HepG2 (cell line): ENCODE measurements at places on chromosomes 16 and 17.

- DNase-seq: peak; percentile 52
- H3K27ac ChIP-seq: peak overlapping the region; percentile 67
- no peaks in the 10 kb centered on the region for H3K36me3 ChIP-seq
- H3K27me3 ChIP-seq: no peaks in the 10 kb centered on the region; the same call in 2 of the 3 replicates
- H3K4me3 ChIP-seq: peak overlapping the region; percentile 99
- peaks cover 59% of the 10 kb centered on the region for H3K4me1 ChIP-seq
These were observed 414 bp downstream of the DUSP14 start for GRCh38 chr17:37490022-37490587.

DNA sequence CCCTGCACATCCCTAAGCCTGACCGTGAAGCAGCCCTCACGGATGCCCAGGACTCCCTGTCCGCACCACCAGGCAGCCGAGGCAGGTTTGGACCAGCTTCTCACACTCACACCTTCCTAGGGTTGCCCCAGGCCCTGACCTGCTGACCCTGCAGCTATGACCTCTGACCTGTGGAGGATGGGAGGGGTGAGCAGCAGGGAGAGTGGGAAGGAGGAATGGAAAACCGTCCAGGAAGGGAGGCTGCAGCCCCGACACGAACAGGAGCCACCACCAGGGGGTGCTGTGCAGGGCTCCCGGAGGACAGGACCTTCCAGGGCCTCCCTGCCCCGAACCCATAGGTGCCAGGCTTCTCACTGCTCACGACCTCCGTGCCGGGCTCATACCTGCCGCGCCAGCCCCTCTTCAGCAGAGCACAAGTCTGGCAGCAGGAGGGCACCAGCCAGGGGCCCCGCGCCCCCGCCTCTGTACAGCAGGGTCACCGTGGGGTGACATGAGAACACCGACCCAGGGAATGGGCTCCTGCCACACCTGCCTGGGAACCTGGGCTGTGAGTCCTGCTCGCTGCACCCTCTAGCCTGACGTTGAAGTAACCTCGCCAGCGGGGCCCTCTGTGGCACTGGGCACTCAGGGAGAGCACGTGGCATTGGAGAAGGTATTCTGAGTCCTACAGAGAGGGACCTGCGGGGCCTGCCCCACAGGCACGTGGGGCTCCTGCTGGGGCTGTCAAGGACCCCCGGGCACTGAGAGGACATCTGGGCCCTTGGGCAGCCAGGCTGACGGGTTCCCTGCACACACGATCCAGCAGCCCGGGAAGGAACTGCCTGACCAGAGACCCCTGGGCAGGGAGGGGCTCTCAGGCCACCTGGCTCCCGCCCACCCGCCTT lies 37.6 kb downstream of the CTU2 start:
- DNase-seq: peak; percentile 60
- no peaks in the 10 kb centered on the region for H3K27me3 ChIP-seq
- H3K4me3 ChIP-seq: no peak overlapping the region

DNA sequence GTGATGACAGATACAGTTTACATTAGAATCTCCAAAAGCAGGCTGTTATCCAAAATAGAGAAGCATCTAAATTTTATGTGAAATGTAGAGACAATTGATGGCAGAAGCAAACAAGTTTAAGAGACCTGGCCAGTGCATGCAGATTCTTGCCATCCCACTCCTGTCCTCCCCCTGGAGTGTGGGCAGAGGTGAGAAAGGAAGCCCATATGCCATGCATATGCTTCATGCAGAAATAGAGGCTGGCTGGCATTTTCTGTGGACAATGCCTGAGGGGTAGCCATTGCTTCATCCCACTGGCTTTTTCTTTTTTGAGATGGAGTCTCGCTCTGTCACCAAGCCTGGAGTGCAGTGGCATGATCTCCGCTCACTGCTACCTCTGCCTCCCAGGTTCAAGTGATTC lies 382.1 kb downstream of the RBFOX1 start:
- no peak for DNase-seq
- peaks cover 5% of the 10 kb centered on the region; the same call in 1 of the 3 replicates for H3K27me3 ChIP-seq
- H3K36me3 ChIP-seq: no peaks in the 10 kb centered on the region
- no peak overlapping the region for H3K27ac ChIP-seq
- H3K4me1 ChIP-seq: no peaks in the 10 kb centered on the region

DNA sequence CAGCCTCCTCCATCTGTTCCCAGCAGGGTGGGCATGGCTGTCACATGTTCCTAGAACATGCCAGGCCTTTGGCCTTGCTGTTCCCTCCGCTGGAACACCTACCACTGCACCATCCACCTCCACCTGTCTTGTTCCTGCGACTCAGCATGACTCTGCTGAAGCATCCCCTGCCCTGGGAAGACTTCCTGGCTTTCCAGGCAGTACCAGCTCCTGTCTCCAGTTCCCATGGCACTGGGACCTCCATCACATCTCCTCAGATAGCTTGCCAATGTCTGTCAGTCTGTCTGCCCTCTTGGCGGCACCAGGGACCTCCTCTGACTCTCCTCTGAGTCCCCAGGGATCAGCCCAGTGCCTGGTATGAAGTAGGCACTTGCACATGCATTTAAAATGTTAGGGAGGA lies 15.7 kb downstream of the PDP2 start:
- no peak for DNase-seq
- no peaks in the 10 kb centered on the region for H3K36me3 ChIP-seq
- H3K4me3 ChIP-seq: no peak overlapping the region

DNA sequence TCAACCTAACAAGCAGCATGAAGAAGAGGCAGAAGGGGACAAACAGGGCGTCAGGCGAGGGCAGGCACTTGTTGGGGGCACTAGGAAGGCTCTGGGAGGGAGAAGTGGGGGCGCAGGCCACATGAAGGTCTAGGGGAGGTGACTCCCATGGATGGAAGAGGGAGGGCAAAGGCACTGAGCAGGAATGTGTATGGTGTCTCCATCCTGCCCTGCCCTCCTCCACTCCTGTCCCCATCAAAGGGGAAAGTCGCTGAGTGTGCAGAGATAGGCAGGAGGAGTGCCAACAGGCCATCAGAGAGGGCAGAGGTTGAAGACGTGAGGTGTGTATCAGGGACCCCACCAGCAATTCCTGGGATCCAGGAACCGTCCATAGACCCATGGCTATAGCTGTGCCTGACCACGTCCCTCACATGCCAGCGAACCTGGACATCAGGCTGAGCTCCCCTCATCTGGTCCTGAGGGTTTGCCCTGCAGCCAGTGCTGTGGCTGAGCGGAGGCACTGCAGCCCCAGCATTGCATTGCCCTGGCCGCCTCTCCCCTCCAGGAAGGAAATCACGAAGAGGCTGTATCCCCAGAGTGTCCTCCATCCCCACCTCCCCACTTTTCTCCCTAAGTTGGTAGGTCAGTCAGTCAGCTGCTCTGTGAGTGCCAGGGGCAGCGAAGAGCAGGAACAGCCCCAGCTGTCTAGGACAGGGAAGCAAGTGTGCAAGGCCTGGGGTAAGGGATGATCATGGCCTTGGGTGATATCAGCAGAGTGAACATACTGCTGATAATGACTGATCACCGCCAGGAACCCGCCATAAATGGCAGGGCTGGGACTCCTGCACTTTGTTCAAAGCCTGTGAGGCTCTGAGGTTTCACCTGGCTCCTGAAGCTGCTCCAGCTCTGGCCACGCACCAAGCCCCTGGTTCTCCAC lies 6.2 kb upstream of the CYB561 start:
- H3K36me3 ChIP-seq: no peaks in the 10 kb centered on the region
- DNase-seq: no peak
- peaks cover 16% of the 10 kb centered on the region; the same call in 1 of the 2 replicates for H3K4me1 ChIP-seq

DNA sequence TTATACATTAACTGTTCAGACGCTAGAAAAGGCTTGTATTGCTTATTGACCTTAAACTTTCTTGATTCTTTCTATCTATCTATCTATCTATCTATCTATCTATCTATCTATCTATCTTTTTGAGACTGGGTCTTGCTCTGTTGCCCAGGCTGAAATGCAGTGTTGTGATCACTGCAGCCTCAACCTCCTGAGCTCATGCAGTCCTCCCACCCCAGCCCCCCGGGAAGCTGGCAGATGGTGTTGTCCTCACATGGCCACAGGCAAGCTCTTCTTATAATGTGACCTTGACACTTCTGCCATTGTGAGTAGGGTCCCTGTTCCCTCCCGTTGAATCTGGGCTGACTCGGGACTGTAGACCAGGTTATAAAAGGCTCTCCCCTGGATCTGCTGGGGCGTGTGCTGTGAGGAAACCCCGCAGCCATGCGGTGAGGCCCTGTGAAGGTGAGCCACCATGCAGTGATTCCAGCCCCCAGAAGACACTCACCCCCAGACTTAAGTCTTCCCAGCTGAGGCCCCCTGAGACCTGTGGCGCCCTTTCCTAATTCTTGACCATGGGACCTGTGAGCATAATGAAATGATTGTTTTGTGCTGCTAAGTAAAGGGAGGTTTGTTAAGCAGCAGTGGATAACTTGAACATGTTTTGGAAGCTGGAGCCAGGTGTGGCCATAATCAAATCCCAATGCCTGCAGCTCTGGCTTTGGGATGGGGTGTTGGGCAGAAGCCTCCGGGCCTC lies 54.3 kb downstream of the RPTOR start:
- H3K36me3 ChIP-seq: no peaks in the 10 kb centered on the region
- H3K4me3 ChIP-seq: peak overlapping the region; percentile 59
- peak overlapping the region; percentile 79 for H3K27ac ChIP-seq
- no peaks in the 10 kb centered on the region for H3K27me3 ChIP-seq
- no peak for DNase-seq
- H3K4me1 ChIP-seq: peaks cover 78% of the 10 kb centered on the region

DNA sequence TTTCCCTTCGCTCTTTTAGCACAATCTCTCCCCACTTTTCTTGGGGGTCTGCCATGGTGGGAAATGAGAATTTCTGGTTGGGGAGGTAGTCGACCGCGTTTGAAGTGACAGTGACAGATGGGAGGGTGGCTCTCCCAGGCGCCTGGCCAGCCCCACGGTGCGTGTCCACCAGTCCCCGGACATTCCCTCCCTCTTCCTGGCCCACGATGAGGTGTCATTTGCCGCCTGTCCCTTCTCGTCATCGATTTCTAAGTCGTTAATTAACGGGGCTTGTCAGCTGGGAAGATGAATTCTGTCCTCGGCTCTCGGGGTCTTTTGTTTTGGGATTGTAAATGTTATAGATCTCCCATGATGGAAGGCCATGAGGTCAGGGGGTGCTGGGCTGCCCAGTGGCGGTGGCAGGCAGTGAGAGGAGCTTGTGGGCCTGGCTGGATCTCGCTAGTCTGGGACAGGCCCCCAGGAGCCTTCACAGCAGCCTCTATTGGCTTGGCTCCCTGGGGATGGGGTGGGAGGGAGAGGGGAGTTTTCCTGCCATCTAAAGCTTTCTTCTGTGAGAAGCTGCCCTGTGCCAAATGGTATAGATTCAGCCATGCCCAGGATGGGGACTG lies 164.2 kb downstream of the MRM1 start:
- no peak overlapping the region for H3K27ac ChIP-seq
- H3K36me3 ChIP-seq: no peaks in the 10 kb centered on the region
- H3K27me3 ChIP-seq: no peaks in the 10 kb centered on the region
- no peak for DNase-seq
